ENCODE measurements at places on chromosomes 7 and 10.

GRCh38 chr10:69451784-69452251, 553 bp downstream of the TSPAN15 start:
- DNase-seq, result no peak

DNA sequence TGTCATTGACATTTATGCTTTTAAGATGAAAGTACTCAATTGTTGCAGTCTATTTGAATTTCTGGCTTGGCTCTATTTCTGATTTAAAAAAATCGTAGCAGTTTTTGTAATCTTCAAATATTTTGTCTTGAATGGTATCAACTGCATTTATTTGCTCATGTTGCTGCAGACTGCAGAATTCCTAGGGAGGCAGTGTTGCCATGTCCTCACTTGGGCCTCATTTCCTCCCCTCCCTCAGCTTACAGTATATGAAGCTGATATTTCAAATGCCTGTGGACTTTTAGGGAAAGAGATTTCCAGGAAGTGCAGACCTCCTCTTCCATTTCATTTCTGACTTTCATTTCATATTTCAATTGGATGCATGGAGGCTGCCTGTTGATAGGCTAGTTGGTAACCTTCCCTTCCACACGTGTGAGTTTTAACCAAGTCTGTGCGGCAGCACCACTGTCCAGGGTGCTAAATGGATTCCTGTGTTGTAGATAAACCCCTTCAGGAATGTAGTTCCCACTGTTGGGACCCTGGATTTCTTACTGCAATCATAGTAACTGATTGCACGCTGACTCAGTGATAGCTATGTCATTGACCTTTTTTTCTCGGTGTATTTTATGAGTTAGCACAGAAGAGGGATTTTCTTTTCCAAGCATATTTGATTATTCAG, 17.5 kb downstream of the VPS50 start:
- no peak for DNase-seq

DNA sequence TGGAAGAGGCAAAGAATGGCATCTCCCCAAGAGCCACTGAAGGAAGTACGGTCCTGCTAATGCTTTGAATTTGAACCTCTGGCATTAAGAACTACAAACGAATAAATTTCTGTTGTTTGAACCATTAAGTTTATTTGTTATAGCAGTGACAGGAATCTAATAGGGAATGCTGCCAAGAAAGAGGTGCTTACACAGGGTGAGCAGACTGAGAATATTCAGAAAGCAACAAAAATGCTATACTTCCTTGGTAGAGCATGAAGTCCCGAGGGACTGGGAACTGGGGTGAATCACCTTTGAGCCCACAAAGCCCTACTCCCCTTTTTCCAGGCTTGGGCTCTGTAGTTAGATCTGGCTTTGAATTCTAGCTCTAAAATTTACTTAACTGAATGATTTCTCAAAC, 45.0 kb downstream of the PANK1 start:
- no peak for DNase-seq

DNA sequence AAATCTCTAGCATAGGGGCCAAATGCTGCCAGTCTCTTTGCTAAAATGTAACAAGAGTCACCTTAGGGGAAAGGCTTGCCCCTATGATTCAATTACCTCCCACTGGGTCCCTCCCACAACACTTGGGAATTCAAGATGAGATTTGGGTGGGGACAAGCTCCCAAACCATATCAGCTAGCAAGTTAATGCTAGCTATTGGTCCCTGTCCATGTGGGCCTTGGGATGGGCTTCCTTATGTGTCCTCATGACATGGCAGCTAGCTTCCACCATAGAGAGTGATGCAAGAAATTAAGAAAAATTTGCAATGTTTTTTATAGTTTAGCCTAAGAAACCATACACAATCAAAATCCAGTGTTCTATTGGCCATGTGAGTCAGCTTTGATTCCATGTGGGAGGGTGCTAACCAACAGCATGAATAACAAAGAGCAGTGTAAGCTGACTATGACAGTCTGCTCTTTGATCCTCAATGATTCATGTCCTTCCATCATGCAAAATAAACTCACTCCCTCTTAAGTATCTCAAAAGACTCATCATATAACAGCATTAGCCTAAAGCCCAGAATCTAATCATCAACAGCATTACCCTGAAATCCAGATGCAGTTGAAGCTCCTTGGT, 21.7 kb upstream of the ZNF365 start:
- no peak for DNase-seq

- DNase-seq, result no peak
Observed at GRCh38 chr10:127398971-127399365, 150.1 kb upstream of the NPS start.

- DNase-seq, result no peak
Observed at GRCh38 chr7:114874170-114874569, 47.7 kb upstream of the MDFIC start.

- no peak for DNase-seq
Observed at GRCh38 chr10:93287775-93288174, 194.4 kb downstream of the MYOF start.

DNA sequence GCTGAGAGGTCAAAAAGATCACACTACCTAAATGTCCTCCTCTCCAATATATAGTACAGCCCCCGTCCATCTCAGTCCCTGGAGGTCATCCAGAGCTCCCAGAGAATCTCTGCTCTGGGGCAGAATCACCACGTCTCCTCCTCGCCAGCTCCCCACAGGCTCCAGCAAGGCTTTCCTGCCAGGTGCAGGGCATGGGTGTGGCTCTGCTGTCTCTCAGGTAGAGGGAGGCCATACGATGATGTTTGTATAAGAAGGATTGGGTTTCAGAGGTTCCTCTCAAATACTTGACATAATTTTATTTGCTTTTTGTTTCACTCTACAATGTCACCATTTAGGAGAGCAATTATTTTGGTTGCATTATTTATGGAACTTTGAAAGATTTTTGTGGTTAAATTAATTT, 98.3 kb upstream of the PRSS58 start:
- DNase-seq, result no peak

DNA sequence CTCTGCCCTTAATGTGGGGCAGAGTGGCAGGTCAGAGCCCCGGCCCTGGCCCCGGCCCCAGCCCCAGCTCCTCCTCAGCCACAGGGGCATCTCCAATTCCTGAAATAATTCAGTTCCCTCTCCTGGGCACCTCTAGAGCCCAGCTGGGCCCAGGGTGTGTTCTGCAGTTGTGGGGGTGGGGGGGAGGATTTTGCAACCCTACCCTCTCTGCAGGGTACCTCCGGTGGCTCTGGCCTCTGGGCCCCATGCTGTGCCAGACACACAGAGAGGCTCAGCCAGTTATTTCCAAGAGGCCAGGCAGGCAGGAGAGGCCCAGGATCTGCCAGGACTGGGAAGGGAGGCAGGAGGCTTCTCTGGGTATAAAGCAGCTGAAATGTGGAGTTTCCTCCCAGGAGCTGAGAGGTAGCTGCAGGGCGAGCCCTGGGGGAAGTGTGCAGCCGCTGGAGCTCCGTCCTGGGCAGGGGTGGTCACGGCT, 47.9 kb downstream of the PWWP2B start:
- peak; percentile 44 for DNase-seq

DNA sequence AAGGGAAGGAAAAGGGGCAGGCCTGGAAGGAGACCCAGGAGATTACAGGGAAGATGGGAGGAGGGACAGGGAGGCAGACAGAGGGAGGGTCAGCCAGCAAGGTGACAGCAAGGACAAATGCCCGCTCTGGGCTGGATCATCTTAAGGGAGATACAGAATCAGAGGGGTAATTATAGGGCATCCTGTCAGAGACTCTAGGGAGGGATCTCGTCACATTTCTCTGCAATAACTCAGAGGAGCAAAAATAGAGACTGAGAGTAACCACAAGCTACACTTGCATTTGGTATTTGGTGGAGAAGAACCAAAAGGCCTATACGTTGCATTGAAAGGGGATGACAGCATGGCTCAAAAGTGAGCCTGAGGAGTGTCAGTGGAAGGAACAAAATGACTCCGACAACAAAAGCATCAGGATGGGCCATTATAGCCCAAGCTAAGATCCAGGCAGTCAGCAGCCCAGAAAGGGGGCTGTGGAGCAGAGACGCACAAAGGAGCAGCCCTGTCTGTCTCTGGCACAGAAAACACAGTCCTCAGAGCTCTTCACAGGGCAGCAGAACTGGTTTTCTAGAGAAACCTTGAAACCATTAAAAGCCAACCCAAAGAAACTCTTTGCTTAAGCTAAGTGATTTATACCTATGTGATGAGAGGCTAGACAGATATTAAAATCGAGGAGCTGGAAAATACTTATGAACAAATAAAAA, 430.2 kb upstream of the VSTM2A start:
- no peak for DNase-seq

DNA sequence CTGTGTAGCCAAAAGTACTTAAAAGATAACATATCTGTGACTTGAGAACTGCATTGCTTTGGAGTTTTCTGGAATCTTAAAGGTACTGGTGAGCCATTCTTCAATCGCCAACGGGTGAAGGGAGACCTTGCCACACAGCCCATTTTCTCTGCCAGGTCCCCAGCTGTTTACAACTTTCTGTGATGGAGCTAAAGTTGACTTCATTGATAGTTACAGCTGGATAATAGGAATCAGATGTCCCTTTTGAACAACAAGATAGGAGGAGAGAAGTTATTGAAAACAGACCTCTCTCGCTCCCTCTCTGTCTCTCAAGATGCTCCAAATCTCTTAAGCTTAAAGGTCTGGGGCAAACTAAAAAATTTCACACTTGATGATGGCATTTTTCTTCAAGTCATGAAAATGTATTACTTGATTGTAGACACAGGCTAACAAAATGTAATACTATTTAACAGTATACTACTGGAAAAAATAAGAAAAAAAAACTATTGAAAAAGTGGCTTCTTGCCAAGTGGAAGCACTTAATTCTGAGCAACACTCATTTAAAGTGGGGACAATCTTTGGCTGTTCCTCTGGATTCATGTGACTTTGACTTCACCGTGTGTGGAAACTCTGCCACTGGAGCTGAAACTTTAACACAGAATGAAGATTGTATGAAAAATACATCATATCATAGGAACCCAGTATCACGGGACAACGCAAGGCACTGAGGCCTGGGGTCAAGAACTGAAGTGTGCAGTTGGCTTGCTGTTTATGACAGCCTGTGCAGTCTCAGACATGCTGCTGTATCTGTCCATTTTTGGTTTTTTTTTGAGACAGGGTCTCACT, 78.4 kb upstream of the AFAP1L2 start:
- no peak for DNase-seq

DNA sequence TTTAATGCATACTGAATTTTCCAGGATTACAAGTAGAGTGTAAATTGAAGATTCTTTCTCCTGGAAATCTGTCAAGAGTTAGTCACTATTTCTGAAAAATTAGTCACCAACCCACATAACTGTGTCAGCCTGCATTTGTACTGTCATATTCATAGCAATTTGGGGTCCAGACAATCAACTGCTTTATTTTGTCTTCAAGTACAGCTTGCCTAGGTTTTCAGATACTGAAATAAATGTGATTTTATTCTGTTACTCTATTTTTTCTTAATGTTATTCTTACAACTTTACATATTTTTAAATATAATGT, 55.1 kb downstream of the CUBN start:
- DNase-seq, result no peak

- no peak for DNase-seq
Observed at GRCh38 chr7:24119852-24120251, 164.1 kb upstream of the NPY start.

- DNase-seq, result no peak
Observed at GRCh38 chr7:151001546-151001945, 10.7 kb downstream of the NOS3 start.

DNA sequence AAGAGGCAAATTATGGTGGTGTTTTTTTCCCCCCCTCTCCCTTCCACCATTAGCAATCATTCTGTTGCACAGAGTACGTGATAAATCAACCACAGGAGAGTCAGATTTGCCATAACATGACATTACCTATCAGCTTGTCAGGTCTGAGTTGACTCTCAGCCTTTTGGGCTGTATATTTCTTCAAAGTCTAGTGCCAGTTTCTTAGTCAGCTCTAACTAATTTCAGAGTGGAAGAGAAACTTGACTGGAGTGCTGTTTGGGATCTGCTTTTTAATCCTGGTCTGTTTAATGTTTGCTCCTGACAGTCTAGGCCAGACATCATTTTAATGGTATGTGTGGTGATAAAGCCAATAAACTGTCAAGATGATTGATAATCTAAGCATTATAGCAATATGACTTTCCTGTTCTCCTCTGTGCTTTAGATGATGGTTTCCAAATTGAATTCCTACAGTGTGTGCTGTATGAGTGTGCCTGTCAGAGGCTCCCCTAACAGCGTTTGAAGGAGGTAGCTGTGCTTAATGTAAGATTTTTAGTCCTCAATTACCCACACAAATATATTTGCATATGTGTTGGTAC, 76.9 kb downstream of the LRMDA start:
- peak; percentile 58 for DNase-seq

DNA sequence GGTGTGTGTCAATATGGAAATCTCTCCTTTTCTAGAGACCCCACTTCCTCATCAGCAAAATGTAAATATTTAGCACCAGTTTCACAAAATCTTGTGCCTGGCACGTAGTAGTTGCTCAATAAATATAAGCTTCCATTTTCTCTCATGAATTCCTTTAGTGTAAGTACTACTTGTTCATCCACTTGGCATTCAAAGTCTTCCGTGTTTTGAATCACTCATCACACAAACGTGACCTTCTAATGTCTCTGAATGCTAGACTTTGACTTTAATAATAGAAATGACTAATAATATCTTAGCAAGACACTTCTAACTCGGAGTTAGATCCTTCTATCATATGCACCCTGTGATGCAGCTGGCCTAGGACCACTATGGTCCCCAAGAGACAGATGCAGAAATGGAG, 168.7 kb upstream of the ZNF32 start:
- no peak for DNase-seq

- peak; percentile 49 for DNase-seq
Observed at GRCh38 chr10:43865265-43866135, 216.8 kb upstream of the ZNF32 start.

DNA sequence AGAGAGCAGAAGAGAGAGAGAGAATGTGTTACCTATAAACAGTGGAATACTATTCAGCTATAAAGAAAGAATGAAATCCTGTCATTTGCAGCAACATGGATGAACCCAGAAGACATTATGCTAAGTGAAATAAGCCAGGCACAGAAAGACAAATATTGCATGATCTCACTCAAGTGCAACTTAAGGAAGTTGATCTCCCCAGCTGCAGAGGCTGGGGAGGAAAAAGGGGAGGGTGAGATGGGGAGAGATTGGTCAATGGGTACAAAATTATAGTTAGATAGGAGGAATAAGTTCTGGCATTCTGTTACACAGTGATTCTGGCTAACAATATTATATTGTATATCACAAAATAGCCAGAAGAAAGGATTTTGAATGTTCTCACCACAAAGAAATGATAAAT, 11.2 kb upstream of the JAZF1 start:
- no peak for DNase-seq

- DNase-seq, result no peak
Observed at GRCh38 chr7:136023134-136023869, 46.1 kb upstream of the MTPN start.

DNA sequence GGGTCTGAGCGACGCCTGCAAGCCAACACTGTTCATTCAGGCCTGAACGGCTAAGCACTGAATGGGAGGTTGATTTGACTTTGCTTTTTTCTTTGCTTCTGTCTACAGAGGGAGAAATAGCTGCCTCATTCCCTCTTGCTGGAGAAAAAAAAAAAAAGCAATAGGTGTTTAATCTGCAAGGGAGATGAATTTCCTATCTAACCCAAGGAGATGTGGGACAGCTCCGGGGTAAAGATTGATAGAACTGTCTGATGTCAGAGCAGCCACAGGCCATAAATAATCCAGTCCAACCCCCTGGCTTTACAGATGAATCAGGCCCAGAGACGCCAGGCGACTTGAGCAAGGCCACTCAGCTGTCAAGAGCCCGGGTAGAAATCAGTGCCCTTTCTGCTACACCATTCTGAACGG, 168.0 kb downstream of the ARHGAP12 start:
- DNase-seq, result no peak

GRCh38 chr7:97835296-97836138, 36.7 kb downstream of the ASNS start:
- DNase-seq, result peak; percentile 11

GRCh38 chr7:75870557-75871161, 8.2 kb upstream of the RHBDD2 start:
- no peak for DNase-seq

Measured in T47D (cell line).